CD4-positive, alpha-beta T cell treated with Interleukin-10 for 1 hour (primary cell): ENCODE measurements at places on chromosomes 12 and 14.

GRCh38 chr12:45379261-45379660 lies 163.4 kb downstream of the ANO6 start:
- no peak for DNase-seq

DNA sequence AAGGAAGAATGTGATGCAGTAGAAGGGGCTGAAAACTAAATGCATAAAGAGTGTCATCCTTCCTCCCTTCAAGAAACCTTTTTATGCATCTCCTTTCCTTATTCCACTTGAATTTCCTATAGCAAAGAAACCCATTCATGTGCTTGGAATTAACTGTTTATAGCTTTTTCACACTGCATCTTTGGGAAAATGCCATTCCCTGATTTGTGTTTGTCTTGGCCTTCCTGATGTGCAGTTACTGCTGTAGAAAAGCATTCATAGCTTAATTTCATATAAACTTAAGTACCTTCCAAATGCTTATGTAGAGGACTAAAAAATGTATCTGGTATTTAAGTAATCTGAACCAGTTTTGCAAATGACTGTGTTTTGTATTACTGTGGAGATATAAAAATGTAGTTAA lies 61.8 kb downstream of the SDR9C7 start:
- no peak for DNase-seq

GRCh38 chr12:66170606-66171005 lies 810 bp upstream of the TMBIM4 start:
- DNase-seq: no peak

- DNase-seq: no peak
Measured at GRCh38 chr12:93415723-93416464, 25.9 kb downstream of the UBE2N start.

DNA sequence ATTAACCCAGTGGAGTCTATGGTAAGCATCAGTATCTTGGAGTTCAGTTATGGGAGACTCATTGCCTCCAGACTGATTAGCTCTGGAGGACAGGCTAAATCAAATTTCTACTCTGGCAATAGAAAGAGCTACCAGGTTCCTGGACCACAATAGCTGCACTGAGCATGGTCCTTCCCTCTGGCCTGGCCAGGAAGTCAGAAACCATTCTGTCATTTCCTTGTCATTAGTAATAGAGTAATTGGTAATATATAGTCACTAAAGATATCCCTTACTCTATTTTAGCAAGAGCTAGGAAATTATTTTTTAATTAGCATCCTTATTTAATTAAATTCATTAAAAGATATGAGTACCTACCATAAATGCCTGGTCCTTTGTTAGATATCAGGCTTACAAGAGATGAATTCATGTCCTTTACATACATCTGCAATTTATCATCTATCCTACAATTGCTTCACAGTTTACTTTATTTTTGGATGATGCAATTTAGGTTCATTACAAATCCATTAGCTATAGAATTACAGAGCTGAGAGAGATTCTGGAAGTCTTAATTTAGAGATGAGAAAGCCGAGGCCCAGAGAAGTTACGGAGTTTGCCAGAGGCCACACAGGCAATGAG lies 23.7 kb upstream of the TDRD9 start:
- no peak for DNase-seq
